ENCODE measurements at places on chromosomes 4 and X.
A peak's percentile ranks its signal among the peaks of the same experiment; 100 is the strongest.

GRCh38 chrX:153469811-153470410, 465 bp downstream of the HAUS7 start:
- DNase-seq: peak; percentile 27

DNA sequence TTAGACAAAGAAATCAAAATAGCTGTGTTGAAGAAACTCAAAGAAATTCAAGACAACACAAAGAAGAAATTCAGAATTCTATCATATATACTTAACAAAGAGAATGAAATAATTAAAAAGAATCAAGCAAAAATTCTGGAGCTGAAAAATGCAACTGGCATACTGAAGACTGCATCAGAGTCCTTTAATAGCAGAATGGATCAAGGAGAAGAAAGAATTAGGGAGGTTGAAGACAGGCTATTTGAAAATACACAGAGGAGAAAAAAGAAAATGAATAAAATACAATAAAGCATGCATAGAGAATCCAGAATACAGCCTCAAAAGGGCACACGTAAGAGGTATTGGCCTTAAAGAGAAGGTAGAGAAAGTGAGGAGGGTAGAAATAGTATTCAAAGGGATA, 179.5 kb upstream of the SPIN4 start:
- no peak for DNase-seq

DNA sequence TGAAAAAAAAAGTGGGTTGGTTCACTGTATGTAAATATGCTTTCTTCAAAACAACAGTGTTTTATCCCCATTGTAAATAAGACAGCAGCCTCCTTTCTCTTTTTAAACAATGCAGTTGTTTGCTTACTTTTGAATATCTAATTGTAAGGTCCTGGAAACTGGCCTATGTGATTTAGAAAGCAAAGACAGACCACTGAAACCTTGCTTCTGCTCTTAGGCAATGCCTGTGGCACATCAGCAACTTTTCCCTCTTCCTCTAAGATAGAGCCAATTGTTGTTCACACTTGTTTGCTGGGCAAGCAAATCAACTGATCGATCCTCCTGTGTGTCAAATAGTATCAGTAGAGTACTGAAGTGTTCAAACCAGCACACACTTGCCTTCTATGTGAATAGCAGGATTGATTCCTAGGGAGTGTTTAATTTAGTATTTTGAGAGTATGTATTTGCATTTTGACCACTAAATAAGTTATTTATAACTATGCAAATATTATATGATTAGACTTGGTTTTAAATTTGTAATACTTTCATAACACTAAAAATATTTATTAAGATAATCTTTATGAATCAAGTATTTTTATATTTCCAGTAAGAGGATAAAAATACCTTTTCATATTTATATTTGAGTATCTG, 55.4 kb upstream of the GRPR start:
- no peak for DNase-seq

DNA sequence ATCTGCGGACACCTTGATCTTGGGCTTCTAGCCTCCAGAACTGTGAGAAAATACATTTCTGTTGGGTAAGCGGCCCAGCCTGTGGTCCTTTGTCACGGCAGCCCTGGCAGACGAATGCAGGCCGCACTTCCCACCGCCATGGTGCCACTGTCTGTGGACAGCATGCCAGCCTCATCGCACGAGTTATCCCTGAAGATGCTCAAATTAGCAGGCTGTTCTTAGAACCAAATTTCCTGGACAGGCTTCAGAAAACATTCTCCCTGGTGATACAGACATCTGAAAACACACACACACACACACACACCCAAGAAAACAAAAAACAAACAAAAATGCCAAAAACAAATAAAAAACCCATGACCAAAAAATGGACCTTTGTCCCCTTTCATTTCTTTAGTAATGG, 343.5 kb upstream of the GATB start:
- DNase-seq: no peak

DNA sequence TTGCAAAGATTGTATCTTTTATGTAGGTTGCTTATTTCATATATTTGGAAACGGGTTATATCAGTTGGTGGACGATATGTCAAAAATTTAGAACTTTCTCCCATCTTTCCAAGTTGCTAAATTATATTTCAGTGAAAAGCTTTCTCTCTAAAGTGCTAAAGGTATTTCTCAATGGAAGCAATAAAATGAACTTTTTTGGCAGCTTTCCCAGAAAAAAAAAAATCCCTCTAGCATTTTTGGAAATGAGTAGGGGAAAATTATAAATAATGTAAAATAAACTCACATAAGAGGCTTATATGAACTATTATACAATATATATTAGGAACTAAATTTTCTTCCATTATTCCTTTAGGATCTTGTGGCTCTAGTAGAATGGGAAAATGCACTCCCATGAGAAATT, 152.2 kb downstream of the GRID2 start:
- no peak for DNase-seq

- DNase-seq: no peak
Measured at GRCh38 chrX:22396408-22396807, 123.7 kb downstream of the CBLL2 start.

DNA sequence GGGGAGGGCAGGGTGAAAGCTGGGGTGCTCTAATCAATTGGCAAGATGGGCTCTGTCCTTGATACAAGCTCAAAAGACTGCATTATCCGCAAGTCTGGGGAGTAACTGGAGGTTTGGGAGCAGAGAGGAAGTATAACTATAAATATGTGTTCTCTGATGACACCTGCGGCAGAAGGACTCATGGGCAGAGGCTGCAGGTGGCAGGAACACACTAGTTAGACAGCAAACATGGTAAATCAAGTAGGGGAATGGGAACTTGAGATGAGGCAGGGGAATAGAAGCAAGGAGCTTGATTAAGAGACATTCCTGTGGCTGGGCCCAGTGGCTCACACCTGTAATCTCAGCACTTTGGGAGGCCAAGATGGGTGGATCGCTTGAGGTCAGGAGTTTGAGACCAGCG, 30.3 kb downstream of the SH3KBP1 start:
- no peak for DNase-seq

- DNase-seq: no peak
Measured at GRCh38 chrX:67613996-67614395, 70.2 kb downstream of the AR start.

GRCh38 chr4:186943411-186943810, 219.8 kb upstream of the FAT1 start:
- DNase-seq: no peak

- DNase-seq: no peak
Measured at GRCh38 chr4:15345134-15345533, 82.7 kb upstream of the C1QTNF7 start.

- DNase-seq: no peak
Measured at GRCh38 chrX:128634754-128635153, 582.6 kb upstream of the ACTRT1 start.

DNA sequence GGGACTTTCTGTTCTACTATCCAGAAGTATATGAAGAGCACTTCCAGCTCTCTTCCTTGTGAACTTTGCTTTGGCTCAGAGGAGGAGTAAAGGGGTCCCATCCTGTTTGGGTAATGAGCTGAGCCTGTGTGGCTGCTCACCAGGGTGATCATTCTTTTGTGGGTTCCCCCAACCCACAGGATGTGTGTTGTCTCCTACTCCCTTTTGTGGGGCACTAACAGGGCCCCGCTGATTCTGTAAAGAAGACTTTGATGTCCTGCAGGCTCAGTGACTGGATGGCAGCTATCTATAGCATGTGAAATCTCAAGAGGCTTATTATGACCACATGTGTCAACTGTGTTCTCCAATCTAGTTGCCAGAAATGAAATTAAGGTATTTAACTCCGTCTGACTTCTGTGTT, 40.8 kb downstream of the ZNF518B start:
- no peak for DNase-seq

- DNase-seq: no peak
Measured at GRCh38 chr4:2977211-2978088, 14.1 kb downstream of the GRK4 start.

DNA sequence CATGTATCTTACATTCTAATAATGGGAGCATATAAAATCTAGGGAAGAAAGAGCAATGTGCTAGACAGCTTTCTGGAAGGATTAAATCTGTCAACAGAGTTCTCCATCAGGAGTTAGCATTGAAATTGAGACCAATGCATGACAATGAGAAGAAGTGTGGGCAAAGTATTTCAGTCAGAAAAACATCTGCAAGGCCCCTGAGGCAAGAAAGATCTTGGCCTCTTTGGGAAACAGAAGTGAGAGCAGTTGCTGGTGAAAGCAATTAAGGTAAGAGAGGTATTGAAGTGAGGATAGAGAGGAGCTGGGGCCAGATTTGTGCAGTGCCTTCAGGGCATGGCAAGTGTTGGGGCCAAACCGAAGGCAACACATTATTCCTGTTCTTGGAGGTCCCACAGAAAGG, 999.1 kb downstream of the STPG2 start:
- no peak for DNase-seq

DNA sequence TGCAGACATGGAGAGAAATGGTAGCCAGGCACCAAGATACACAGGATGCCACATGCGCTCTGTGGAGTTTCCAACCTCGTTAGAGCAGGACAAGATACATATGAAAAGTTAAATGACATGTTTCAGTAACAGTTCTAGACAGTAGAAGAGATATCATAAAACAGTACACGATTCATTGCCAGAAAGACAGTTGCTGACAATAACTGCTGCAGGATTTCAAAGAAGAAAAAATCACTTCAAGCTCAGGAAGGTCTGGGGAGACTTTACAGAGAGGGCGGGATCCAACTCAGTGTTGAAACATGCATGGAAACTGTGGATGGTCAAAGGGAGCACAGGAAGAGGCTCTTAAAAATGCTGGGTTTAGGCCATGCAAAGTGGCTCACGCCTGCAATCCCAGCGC, 31.0 kb downstream of the DCTD start:
- DNase-seq: no peak

- no peak for DNase-seq
Measured at GRCh38 chr4:106816496-106816895, 219.6 kb downstream of the DKK2 start.

DNA sequence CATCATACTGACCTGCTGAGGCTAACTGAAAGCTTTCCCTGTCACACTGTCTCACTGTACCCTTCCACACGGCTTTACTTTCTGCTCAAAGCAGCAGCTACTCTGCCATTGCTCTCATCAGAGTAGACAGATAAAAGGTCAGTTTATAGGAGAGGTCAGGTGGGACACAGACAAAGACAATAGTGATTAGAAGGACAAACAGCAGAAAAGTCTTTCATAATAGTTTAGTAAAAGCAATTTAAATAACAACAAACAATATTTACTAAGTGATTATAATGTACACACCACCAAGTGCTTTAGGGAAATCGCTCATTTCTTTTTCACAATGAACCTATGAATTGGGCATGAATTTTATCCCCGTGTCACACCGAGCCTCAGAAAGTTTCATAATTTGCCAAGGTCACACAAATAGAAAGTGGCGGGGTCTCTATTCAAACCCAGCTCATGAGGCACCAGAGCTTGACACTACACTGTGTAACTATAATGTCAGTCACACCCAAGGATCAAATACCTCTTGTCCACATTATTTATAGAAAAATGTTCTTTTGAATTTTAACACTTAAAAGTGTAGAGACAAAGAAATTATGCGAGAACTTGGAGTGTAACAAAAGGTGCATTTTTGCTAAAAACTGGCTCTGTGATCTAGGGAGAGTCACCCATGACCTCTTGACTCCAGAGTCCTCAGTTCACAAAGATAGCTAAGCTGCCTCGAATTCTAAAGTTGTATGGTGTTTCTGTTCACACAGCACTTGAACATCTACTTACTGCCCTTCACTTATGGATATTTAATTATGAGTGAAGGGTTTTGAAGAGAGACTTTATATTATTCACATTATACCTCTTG, 24.5 kb upstream of the SORBS2 start:
- DNase-seq: no peak

DNA sequence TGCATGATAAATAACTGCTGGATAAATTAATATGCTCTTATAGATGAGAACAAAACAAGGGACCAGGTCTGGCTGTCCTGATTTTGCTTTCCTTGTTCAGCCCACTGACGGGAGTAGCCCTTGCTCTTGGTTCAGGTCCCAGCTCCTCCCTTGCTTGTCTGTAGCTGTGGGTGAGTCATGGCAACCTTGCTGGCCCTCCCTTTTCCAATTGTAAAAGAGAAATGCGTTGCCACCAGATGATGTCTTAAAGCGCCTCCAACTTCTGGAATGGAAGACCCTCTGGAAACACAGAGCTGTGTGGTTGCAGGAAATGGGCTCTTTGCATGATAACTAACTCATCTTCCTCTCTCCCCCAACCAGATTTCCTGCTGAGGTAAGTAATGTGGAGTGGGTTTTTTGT, 171.4 kb downstream of the AASDH start:
- no peak for DNase-seq

DNA sequence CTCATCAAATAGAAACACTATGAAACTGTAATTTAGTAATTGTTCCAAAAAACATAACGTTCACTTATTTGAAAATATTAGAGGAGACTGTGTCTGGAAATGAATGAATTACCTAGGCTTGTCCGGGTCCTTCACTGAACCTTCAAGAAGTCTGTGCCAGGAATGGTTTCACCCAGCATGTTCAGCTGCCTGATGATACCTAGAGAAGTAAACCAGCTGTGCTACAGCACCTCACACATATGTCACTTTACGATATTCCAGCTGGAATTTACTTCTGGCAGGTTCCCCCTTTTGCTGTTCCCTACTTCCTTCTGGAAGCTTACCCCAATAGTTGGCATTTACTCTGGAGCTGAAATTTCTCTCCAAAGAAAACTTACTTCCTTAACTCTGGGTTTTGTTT, 906.5 kb downstream of the FAT4 start:
- DNase-seq: no peak

GRCh38 chr4:46390355-46391058, 579 bp upstream of the GABRA2 start:
- DNase-seq: no peak

DNA sequence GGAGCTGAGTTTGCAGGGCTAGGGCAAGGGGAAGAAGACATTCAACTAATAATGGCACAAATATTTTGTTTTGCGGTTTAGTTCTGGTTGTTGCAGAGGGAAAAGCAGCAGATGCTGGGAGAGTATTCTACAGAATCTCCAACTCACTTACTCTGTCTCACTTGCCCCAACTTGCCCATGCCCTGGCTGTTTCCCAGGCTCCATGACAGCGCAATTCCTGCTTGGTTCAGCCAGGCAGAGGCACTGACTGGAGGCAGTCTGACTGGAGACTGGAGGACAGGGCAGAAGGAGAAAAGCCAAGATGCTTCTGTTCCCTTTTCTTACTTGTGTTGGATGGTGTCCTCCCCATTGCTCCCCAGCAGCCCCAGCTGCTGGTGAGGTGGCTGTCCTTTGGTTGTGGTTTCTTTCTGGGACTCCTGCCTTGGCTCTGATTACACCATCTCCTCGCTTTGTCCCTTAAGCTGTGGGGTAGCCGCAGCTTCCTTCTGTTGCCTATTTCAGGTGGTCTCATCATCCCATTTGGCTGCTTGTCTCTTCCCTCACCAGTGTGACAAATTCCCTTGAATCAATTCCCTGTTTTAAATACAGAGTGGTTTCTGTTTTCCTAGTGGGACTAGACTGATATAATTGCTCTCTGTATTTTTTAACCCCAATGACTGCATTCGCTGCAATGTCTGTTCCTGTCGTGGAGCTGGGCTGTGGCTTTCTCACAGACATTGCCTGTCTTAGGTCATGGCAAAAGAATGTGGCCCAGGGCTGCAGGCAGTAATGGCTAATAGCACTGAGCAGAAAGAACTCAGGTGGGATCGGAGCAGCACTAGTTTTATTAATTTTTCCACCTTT, 24.2 kb upstream of the RASL11B start:
- no peak for DNase-seq

Measured in activated naive CD4-positive, alpha-beta T cell treated with Interleukin-2 at 50 U/mL for 16 hours (primary cell).